ENCODE measurements at places on chromosomes 11 and 22.

DNA sequence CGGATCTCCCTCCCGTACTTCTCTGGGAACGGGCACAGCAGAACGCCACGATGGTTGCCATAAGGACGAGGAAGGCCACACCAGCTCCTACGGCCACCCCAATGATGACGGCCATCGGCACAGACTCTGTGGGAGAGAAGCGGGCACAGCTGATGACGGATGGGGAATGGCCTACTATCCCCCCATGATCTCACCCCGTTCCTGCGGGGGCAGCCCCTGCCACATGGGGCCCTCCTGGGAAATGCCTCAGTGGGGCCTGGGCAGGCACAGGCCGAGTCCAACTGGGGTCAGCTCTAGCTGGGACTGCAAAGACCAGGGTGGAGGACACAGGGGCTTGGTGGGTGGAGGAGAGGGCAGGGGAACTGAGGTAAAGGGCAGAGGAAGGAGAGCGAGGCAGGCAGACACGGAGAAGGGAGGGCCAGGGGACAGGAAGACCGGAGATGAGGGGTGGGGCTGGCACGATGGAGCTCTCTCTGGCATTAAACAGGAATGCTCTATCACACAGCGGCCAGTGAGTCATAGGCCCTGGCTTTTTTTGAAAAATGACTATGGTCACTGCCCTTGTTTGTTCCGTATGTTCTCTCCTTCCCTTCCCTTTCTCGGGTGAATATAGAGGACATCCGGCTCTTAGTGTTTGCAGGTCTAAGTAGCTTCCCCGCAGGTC lies 76.0 kb downstream of the ST3GAL4 start:
- no peak for DNase-seq

GRCh38 chr11:68689737-68690625 lies 5.6 kb downstream of the GAL start:
- no peak for DNase-seq

DNA sequence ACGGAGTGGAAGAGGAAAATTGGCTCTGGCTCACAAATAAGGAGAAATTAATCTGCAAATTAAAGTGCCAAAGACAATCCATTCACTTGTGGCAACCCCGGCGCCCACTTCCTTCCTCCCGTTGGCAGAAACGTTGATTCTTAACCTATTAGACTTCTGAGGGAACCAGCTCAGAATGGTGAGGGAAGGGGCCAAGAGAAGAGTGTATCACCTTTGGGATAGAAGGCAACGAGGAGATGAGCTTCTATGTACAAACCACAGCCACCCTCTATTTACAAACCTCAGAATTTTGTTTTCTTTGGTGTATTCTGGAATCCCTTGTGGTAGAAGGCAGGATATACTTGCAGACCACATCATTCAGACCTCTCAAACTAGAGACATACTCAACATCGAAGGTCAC lies 1.1 kb downstream of the MB start:
- no peak for DNase-seq

DNA sequence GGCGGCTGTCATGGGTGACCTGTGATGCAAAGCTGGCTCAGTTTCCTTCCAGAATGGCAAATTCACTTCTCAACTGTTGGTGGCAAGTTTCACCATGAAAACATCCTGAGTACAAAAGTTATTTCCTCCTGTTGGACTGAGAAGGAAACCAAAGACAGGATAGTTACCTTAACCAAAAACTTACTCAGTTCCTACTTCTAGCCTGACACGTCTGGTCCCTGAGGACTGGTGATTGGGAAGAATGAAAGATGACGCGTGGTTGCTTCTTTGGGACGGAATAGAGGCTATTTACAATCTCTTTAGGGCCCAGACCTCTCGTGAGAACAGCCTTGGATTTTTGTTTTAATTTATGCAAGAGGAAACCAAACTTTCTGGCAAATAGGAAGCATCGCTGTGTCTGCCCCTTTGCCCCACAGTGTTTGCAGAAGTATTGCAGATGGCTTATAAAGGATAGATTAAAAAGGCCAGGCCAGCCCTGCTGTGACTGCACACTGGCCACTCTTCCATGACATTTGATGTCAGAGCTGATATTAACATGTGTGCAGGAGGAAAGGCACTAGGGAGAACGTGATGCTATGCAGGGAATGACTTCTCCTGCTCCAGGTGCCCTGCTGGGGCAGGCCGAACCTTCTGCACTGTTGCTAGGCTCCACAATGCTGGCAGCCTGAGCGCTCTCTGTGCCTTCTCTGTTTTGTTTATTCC lies 7.6 kb downstream of the VPS26B start:
- no peak for DNase-seq

GRCh38 chr11:12790861-12791616 lies 116.8 kb downstream of the TEAD1 start:
- no peak for DNase-seq

GRCh38 chr11:12464303-12464702 lies 86.9 kb downstream of the PARVA start:
- no peak for DNase-seq

GRCh38 chr11:128135451-128135850 lies 451.9 kb downstream of the ETS1 start:
- peak; percentile 84 for DNase-seq

DNA sequence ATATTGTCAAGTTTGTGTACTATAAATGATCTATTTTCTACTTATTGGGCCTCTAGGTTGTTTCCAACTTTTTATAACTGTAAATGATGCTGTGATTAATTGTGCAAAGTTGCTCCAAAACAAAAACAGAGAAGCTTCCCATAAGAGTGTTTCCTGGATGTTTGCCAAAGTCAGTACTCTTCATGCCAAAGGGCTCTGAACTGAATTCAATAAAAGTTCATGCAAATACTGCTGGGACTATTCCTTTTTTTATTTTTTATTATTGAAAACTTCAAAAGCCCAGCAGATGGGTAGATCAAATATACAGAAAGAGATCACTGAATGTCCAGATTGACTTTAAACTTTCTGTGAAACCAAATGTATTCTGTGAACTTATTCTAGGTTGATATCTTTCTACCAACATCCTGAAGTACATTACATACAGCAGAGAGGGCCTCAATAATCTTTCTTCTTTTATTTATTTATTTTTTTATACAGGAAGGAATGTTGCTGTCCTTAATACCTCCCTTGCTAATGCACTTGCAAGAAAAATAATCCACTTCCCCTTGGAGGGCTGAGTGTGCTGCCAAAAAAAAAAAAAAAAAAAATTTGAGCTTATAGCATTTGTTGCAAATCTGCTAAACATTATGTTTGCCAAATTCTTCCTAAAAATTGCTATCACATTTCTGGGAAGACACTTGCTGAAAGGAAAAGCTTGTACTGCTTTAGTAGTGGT lies 53.0 kb downstream of the CTSC start:
- DNase-seq: no peak

DNA sequence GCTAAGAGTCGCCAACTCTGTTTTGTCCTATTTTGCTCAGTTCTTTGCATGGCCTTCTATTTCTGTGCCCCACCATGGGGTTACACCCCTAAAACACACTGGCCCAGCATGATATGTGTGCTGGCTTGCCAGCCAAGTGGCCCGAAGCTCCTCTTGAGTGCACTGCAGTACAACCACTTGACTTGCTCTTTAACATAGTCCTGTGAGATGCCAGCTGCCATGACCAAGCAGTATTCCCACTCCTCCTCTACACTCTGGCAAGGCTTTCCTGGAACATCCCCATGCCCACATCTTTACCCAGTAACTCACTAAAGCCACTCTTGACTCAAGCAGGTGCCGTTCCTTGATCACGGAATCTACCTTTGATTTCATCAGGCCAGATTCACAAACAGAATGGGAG lies 102.9 kb upstream of the GAL start:
- DNase-seq: no peak

DNA sequence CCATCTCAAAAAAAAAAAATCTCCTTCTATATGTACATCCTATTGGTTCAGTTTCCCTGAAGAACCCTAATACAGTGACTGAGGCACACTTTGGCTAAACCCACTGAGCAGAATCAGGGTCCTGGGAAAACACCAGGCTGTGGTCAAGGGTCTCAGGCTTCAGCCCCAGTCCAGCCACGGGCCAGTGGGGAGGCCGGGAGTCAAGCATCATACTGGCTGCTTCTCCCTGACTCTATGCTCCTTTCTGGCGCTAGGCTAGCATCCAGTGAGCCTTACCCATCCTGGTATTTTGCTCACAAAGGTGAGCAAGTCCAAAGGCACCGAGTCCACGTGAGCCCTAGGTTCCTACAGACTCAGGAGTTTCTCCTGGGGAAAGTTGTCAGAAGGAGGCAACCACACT lies 752.5 kb downstream of the BRD1 start:
- DNase-seq: no peak

DNA sequence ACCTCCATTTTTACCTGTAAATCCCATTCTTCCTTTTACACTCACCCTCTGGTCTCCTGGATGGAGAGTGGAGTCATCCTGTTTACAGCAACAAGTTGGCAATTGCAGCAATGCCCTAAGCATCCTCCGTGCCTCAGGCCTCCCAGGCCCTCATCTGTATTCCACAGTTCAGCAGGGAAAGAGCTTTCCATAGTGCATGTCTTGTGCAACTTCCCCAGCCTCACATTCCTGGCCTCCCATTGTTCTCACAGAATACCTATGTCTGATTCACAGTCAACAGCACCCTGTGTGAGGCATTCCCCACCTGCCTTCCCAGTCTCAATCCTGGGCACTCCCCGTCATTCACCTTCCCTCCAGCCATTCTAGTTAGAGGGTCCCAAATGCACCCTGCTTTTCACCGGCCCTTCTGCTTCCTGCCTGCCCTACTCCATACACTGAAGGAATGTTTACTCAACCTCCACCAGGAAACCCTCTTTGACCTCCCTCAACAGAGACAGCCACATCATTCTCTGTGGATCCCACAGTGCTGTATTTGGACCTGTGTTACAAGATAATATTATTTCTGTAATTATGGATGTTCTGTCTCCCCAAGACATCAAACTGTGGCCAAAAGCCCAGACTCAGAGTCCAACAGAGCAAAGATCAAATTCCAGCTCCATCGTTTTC lies 405.7 kb downstream of the BUD13 start:
- DNase-seq: no peak

DNA sequence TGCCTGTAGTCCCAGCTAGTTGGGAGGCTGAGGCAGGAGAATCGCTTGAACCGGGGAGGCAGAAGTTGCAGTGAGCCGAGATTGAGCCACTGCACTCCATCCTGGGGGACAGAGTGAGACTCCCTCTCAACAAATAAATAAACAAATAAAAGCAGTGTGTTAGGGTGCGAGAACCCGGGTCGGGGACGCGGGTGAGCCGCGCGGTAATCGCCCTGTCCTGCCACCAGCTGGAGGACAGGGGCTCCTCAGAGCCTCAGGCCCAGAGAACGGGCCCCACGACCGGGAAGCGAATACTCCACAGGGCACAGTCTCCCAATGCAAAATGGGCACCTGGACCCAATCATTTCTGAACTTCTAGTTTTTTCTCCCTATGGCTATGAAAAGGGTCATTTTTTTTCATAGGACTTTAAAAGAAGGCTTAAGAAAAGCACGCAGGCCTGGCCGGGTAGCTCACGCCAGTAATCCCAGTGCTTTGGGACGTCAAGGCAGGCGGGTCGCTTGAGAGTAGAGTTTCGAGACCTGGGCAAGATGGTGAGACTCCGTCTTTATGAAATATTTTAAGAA lies 744 bp upstream of the MCM5 start:
- no peak for DNase-seq

DNA sequence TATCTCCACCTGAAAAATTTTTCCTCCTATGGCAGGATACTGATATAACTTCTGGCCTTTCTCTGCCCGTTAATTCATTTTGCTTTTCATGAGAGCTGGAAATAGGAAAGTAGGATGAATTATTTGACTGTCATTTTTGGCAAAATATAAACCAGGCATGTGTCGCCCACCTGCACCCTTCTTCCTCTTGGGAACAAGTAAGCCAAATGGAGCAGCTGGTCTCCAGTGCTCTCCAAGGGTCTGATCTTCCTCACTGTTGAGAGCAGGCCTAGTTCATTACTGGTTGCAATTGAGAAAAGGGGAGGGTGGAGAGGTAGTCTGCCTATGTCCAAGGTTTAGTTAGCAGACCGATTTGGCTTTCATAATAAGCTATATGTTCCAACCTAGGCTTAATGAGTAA lies 582.2 kb downstream of the DLG2 start:
- no peak for DNase-seq

DNA sequence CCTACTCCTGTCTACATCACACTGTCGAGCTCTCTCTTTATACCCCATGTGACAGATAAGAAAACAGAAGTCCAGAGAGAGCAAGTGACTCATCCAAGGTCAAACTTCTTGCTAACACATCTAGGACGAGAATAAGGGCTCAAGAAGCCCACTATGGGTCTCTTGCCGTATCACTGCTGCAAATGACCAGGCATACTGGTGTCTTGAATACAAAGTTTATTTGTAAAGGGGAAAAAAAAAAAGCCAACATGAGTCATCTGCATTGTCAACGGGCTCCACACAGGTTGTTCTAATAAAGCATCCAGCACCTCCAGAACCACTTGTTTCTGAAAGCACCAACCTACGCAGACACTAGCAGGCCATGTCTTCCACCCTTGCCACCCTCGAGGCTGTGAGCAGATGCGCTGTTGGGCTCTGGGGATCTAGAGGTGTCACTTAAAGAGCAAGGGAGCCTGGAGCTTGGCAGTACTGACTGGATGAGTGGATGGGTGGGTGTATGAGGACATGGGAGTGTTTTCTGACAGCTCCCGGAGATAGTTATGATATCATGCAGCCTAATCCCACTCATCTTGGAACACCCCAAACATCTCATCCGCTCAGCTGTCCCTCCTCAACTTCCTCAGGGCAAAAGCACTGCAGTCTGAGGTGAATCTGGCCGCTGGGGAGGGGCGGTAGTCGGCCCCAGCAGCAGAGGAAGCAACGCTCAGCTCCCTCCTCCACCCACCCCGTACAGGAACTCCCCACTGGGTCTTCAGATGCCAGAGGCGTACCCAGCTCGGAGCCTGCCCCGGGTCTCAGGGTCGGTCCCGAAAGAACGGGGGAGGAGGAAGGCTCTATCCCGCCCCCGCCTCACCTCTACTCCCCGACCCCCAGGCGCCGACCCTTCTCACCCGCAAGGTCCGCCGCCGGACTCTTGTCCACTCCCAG lies 1.0 kb downstream of the SMCO4 start:
- no peak for DNase-seq

- DNase-seq: no peak
Measured at GRCh38 chr11:79396674-79397073, 44.2 kb downstream of the TENM4 start.

GRCh38 chr11:123139206-123139605 lies 55.8 kb downstream of the CLMP start:
- no peak for DNase-seq

DNA sequence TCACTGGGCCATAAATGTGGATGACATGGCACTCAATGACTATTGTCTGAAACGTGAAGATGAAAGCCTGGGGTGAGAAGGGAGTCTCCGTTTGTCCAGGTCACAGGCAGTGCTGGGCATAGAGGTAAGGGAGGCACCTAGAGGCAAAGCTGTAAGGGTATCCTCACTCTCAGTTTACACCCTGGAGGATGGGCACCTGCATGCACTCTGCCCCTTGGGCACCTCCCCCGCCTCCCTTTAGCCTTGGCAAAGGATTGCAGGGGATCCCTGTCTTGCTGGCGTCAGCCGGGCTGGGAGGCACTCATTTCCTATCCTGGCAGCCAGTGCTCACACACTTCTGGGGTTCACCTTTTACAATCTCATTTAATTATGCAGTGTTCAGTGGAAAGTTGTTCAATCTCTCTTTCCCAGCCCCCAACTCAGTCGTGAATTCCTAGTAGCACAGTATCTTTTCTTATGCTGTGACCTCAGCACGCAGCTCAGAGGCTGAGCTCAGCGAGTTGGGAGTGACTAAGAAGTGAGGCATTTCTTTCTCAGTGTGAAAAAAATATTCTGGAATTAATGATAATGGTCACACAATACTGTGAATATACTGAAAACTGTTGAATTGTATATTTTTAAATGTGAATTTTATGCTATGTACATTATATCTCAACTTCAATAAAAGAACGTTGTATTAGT lies 866.6 kb downstream of the BRD1 start:
- DNase-seq: no peak

Measured in breast epithelium (tissue), 4 donors.